ENCODE measurements at places on chromosomes 1 and 21.

GRCh38 chr1:30184393-30185141 is 538.8 kb downstream of the MATN1 start:
- DNase-seq = no peak

- DNase-seq = no peak
Measured at GRCh38 chr1:63134501-63135173, 187.7 kb upstream of the FOXD3 start.

DNA sequence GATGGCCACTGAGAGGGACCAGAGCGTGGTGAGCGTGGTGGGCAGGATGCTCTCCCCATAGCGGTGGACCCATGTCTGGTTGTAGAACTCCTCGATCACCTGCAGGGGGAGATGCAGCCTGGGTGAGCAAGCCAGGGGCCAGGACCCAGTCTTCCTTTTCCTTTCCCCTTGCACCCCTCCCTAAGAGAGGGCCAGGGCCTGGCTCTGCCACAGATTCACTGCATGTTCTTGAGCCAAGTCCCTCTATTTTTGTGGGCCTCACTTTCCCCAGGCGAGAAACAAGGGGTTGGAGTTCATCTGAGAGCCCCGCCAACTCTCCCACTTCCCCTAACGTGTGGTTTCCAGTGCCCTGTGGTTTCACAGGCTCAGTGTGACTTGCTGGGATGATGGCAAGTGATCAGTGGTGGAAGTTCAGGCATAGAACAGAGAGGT is 27.5 kb downstream of the SLC2A1 start:
- DNase-seq = peak; percentile 75

- no peak for DNase-seq
Measured at GRCh38 chr1:226033582-226033981, 28.9 kb upstream of the H3-3A start.

- DNase-seq = no peak
Measured at GRCh38 chr1:161273402-161273801, 14.9 kb downstream of the PCP4L1 start.

DNA sequence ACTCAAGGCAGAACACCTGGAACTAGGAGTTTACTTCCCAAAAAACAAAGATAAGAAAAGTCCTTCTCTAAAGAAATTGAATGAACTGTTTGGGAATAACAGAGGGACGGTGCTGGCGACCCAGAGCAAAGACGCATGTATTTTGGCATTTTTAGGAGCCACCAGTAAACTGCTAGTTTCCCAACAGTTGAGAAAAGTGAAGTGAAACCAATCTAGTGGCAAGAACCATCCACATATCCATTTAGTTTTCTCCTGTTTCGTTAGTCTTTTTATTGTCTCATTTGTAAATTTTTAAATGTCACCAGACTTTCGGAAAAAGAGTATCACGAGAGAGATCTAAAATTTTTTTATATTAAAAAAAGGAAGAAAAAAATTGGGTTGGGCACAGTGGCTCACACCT is 30.2 kb downstream of the ODF2L start:
- DNase-seq = no peak

DNA sequence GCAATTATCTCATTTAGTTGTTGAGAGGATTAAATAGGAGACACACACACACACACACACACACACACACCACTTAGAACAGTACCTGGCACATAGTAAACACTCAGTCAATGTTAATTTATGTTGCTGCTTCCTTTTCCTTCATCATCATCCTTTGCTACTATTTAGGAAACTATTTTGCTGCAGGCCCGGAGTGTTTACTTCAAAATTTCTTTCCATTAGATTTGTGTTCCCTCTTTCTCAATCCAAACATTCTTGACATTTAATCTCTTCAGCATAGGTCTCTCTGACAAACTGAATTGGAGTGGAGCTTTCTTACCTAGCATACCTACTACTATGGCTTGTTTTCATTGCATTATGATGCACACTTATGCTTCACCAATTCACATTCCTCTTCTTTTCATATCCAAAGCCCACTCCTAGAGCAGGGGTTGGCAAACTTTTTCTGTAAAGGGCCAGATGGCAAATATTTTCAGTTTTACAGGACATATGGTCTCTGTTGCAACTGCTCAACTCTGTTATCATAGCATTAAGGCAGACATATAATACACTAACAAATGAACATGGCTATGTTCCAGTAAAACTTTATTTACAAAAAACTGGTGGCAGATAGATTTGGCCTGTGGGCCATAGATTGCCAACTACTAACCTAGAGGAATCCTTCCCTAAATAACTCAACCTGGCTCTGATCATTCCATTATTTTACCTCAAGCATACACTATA is 49.5 kb downstream of the SCMH1 start:
- DNase-seq = no peak

GRCh38 chr1:46615735-46616134 is 876 bp downstream of the MOB3C start:
- no peak for DNase-seq

DNA sequence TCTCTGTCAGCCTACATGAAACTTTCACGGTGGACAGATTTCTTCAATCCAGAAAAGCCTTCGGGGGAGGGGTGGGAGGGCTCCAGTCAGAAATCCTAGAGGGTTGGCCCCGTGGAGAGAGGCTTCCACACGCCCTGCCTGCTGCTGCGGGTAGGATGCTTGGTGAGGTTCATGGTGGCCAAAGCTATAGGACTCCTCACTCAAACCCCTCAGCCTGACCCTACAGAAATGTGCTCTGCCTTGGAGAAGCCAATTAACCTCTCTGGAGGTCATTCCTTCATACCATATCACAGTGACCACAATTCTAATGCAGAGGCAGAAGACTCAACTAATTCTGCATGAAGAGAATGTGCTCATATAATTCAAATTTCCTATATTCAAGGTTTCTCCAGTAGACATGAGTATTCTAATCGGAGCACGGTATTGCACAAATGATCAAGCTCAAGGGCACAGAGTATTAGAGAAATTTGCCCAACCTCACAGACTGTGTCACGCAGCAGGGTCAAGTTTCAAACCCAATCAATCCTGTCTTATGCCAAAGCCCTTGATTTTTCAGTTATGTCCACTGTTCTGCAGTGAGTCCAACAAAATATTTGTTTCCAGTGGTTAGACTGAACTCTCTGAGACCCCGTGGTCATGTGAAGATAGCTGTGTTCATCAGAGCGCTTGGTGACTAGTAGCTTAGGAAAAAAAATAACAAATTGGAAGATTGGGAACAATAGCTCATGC is 104.8 kb downstream of the TOMM20 start:
- DNase-seq = no peak

GRCh38 chr1:83923553-83923952 is 75.4 kb downstream of the TTLL7 start:
- DNase-seq = no peak

DNA sequence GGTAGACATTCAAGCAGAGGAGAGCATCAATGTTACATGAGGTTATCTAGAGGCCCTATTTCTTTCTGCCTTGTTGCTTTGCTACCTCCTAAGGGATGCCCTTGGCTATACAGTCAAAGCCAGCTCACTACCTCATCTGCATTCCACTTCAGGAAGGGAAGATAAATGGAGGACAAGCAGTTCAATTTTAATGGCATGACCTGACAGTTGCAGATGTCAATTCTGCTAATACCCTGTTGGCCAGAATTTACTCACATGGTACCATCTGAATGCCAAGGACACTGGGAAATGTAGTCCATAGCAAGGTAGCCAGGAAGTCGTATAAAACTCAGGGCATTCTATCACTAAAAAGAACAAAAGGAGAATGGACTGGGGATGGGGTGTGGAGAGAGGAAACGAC is 31.5 kb downstream of the PALMD start:
- DNase-seq = no peak

All from T47D (cell line).